Fibroblast of skin of left biceps (primary cell): ENCODE measurements at places on chromosomes 12 and 14.

- DNase-seq = no peak
These were observed 204.5 kb downstream of the SLC15A4 start for GRCh38 chr12:128619263-128619662.

- DNase-seq = no peak
These were observed 1.6 kb downstream of the ZFC3H1 start for GRCh38 chr12:71661977-71662530.

DNA sequence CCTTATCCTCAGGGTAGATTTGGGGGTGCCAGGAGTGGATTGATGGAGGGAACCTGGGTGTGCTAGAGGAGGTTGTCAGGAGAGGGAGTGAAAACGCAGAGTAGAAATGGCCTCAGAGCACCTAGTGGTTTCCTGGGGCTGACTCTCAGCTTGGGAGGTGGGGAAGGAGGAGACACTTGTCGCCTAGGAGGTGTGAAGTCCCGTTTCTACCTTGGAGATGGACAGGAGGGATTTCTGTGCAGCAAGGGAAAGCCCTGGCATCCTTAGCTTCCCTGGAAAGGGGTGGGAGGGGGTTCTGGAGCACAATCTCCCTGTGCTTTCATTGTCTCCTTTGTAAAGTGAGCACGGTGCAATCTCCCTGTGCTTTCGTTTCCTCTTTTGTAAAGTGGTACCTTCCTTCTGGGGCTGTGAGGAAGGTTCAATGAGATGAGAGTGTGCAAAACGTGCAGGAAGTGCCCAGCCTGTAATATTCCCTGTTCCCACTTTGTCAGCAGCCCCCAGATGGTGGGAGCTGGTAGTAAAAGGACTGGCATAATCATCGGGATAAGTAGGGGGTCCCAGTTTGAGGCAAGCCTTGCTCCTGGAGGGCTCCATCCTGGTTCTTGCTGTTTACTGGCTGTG lies 1.6 kb downstream of the OAS3 start:
- no peak for DNase-seq

DNA sequence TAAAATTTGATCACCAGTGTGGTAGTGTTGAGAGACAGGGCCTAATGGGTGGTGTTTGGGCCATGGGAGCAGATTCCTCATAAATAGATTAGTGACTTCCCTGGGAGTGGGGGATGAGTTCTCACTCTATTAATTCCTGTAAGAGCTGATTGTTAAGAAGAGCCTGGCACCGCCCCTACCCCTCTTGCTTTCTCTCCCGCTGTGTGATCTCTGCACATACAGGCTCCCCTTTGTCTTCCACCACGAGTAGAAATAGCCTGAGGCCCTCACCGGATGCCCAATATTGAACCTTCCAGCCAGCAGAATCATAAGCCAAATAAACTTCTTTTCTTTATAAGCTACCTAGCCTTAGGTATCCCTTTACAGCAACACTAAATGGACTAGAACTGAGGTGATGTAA lies 31.9 kb upstream of the CAND1 start:
- DNase-seq = no peak

DNA sequence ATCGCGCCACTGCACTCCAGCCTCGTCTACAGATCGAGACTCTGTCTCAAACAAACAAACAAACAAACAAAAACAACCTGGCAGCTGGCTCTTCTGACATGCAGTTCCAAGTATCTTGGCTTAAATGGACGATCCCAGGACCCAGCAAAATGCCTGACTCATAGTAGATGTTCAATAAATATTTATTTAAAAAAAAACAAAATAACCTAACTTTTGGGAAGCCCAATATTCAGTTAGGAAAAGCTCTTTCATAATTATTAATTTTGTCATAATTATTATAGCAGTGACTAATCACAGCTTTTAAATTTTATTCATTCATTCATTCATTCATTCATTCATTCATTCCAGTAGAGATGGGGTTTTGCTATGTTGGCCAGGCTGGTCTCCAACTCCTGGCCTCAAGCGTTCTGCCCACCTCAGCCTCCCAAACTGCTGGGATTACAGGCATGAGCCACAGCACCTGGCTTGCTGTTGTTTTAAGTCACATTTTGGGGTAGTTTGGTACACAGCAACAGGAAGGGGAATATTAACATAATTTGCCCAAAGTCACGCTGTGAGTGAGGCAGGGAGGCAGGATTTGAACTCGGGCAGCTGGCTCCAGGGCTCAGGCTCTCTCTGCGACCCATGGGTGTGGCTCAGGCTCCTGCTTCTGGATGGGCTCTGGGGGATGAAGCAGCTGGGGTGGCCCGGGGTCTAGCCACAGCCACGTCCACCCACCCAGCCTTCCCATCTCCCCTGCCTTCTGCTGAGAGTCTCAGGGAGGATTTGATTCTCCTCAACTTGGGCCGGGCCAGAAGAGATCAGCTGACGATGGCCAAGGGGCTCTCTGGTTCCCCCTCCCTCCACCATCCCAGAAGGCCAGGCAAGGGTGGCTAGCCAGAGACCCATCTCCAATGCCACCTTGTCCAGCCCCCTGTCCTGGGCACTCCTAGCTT lies 2.4 kb downstream of the SDS start:
- DNase-seq = no peak

DNA sequence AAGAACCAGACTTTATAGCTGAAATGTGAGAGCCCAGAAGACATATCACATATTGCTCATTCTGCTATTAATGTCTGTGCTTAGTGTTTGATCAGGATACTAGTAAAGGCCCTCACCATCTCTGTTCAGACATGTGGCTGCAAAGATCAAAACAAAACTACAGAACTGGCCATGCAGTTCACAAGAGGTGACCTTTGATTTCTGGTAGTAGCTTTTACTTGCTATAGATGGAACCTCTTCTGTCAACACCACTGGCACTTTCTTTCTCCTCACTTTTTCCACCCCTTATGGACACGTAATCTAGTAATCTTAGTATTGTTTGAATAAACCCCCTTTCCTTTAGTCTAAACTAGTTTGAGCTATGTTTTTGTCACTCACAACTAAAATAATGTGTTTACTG lies 214.8 kb downstream of the EPS8 start:
- no peak for DNase-seq

DNA sequence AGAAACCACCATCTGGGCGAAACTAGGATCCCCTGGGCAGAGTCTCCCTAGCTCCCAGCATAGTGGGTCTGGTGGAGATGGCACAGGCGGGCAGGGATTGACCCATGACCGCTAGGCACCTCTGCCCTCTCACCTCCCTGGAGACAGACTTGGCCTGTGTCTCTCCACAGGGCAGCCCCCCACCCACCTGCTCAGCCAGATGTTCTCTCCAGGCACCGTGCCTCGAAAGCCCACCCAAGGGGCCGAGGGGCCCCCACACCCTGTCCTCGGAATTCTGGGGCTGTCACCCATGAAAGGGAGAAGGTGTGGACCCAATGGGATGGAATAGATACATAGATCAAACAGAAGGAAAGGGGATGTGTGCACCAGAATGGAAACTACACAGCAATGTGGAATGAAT lies 229.1 kb upstream of the RTL1 start:
- DNase-seq = no peak

DNA sequence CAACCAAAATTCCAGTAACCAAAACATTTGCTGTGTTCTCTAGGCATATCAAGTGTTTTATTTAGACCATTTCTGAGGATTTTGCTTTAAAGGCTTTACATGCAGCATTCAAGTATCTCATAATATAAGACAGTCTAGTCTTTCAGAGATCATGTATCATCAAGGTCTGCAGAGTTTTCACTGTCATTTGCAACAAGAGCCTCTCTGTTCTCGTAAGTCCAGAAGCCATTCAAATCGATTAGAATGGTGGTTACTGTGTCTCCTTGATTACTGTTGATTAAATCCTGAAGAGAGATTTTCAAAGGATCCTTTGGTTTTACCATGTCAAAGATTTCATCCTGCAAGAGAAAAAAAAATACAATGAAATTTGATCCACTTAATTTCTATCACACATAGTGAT lies 36.3 kb downstream of the PPP2R3C start:
- no peak for DNase-seq

DNA sequence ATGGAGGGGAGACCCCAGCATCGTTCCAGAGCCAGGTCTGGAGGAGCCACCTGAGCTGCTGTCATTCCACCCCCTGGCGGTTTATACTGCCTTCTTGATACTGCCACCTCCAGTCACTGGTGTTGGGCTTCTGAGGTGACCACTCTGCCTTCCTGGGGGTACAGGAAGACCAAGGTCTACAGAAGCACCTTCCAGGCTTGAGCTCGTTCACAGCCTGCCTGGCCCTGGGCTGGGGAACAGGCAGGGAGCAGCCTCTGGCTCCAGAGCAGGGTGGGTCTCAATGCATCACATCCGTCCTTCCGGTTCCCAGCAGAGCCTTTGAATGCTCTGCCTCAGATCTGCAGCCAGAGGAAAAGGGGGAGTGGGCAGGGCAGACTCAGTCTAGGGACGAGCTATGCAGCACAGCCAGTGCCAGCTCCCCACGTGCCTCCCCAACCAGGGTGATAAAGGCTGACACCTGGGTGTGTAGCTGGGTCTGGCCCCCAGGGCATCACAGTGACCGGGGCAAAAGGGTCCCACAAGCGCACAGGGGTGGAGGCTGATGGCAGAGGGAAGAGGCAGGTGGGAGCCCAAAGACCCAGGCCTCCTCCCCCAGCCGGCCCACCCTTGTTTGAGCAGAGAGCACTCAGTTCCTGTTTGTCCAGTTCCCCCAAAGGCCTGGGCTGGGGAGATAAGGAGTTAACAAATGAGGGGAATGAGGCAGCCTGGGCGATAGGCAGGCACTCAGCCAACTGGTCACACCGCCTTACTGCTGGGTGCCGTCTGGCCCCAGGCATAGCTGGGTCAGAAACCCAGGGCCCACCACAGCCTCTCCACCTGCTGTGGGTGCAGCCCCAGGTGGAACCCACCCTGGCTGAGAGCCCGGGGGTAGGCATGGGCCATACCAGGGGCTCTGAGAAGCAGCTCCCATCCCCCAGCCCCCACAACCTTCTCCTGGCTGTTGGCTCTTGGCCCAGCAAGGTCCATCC lies 17.1 kb downstream of the DEGS2 start:
- no peak for DNase-seq

DNA sequence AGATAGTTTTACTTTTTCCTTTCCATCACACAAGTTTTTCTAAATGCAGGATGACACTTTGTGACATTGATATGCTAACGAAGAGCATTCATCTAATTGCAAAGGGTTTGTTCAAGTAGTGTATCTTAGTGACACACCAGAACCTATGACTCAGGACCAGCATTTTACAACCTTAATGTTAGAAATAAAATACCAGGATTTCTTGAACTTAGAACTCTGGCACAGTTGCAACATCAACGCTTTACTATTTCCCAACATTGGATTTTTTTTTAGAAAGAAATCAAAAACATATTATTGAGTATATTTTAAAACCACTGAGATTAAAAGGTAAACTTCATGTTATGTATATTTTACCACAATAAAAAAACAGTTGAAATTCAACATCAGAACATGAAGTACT lies 17.9 kb upstream of the PLEKHG6 start:
- no peak for DNase-seq
